CD14-positive monocyte (primary cell): ENCODE measurements at places on chromosomes 1 and 21.

- DNase-seq, result no peak
Measured at GRCh38 chr1:198318085-198318484, 161.3 kb downstream of the NEK7 start.

GRCh38 chr1:6028042-6028850 lies 17.4 kb upstream of the KCNAB2 start:
- DNase-seq, result peak; percentile 95

GRCh38 chr21:26546446-26547097 lies 26.5 kb downstream of the CYYR1 start:
- DNase-seq, result peak; percentile 81

GRCh38 chr1:19032701-19033514 lies 76.4 kb upstream of the IFFO2 start:
- DNase-seq, result no peak

DNA sequence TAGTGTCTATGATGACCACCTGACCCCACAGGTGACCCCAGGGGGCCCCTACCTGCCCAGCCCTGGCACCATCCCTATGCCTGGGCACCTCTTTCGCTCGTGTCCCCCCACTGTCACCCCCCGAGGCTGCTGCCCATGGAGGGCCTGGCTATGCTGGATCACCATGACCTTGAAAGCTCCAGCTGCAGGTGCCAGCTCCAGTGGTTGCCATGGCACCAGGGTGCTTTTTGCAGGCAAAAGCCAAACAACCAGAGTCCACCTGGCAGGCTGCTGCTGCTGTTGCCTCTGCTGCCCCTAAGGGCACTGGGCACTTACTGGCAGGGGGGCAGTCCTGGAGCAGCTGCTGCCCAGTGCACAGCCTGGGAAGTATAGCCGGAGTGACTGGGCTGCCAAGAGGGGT lies 21.7 kb downstream of the ETNK2 start:
- DNase-seq, result no peak

- no peak for DNase-seq
Measured at GRCh38 chr1:8986814-8987190, 39.4 kb downstream of the SLC2A7 start.

- no peak for DNase-seq
Measured at GRCh38 chr1:53704804-53705445, 34.0 kb downstream of the GLIS1 start.

DNA sequence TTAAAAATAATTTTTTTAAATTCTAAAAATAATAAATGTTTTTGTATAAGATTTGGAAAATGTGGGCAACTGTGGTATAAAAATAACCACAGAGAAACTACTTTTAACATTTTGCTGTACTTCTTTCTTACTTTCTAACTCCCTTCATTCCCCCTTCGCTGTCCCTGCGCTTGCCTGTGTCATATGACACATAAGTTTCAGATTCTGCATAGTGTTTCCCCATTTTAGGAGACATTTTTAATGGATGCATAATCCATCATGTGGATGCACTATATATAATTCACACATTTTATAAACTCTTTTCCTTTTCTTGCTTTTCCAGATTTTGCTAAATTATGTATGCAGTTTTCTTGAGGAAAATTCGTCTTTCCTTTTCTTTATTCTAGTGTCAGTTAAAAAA lies 16.3 kb downstream of the ATG4C start:
- peak; percentile 68 for DNase-seq

GRCh38 chr1:101283443-101283842 lies 46.6 kb downstream of the S1PR1 start:
- DNase-seq, result no peak

- no peak for DNase-seq
Measured at GRCh38 chr21:26659182-26659581, 86.1 kb upstream of the CYYR1 start.

GRCh38 chr1:109805486-109806165 lies 41.9 kb upstream of the EPS8L3 start:
- DNase-seq, result no peak

- no peak for DNase-seq
Measured at GRCh38 chr1:246791303-246791918, 67.2 kb downstream of the SCCPDH start.

DNA sequence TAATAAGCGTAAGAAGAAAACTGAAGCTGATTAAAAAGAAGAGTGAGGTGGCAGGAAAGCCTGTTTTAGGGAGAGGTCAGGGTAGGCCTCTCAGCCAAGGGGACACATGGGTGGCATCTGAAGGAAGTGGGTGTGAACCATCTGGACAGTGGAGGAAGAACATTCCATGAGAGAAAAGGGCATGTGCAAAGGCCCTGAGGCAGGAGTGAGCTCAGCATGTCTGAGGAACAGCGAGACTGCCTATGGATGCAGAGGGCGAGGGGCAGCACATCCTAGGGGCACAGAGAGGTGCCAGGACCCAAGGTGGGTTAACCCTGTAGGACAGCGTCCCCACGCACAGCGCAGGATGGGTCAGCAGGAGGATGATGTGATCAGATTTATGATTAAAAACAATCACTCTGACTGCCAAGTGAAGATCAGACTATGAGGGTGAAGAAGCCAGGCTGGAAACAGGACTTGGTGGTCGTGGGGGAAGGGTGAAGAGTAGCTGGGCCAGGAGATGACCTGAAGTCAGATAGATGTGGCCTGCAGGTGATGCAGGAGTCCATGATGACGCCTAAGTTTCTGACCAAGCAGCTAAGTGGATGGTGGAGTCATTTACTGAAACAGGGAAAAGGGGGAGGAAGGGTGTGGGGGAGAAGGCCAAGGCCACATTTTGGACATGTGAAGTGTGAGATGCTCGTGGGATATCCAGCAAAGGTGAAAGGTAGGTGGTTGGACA lies 37.9 kb downstream of the PABPC4 start:
- no peak for DNase-seq

GRCh38 chr1:234212764-234213657 lies 160.2 kb upstream of the COA6 start:
- peak; percentile 77 for DNase-seq

DNA sequence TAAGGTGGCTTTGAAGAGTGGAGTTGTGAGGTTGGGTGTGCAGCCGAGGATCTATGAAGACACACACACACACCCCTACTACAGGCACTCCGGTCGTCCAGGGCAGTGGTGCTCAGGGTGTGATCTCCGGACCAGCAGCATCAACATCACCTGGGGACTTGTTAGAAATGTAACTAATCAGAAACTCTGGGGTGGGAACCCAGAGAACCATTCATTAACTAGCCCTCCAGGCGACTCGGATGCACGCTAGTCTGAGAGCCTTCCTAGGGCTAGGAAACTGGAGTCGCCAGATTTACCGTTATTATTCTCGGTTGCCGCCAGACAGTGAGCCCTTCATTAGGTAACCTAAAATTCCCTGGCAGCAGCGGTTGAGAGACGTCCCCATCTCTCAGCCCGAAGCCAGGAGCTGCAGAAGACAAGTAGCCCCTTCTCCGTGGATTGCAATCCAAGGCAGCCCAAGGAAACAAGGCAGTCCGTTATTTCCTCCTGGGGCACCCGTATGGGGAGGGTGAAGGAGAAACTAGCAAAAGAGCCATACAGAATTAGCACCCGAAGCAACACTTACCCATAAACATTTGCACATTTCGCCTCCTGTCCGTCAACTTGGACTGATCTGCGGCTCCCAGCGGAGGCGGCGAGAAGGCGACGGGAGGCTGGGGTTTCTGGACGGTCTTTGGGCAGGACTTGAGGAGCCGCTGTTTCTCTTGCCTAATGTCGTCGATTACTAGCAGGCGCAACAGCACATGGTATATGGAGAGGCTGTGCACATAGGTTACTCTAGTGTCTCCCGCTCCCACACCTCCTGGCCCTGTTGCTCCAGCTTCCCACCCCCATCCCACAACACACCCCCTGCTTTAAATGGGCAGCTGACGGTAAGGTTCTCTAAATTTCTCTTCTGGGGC lies 2.9 kb upstream of the CCN1 start:
- DNase-seq, result no peak
